ENCODE measurements at places on chromosomes 5 and 9.

GRCh38 chr9:35861161-35861897, 8.9 kb downstream of the OR13J1 start:
- DNase-seq: no peak

DNA sequence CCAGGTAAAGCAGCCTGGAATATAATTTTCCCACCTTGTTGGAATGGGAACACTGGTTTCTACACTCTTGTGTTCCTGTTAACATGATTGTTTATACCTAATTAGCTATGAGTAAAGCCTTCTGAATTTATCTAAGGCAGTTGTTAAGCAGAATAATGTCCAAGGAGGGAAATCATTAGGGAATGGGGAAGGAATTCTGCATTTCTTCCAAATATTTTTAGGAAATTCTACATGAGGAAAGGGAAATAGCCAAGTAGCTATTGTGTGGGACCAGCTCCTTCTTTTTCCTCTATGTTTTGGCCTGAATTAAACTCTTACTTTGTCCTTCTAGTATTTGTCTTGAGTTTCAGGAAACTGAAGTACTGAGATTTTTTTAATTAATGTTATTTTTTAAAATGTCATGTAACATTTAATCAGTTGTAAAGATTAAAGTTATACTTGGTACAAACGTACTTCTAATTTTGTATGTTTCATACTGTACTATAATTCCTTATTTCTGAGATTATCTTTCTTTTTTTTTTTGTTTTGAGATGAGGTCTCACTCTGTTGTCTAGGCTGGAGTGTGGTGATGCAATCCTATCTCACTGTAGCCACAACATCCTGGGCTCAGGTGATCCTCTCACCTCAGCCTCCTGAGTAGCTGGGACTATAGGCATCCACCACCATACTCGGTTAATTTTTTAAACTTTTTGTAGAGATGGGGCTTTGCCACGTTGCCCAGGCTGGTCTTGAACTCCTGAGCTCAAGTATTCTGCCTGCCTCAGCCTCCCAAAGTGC, 28.5 kb downstream of the ANKDD1B start:
- DNase-seq: no peak

DNA sequence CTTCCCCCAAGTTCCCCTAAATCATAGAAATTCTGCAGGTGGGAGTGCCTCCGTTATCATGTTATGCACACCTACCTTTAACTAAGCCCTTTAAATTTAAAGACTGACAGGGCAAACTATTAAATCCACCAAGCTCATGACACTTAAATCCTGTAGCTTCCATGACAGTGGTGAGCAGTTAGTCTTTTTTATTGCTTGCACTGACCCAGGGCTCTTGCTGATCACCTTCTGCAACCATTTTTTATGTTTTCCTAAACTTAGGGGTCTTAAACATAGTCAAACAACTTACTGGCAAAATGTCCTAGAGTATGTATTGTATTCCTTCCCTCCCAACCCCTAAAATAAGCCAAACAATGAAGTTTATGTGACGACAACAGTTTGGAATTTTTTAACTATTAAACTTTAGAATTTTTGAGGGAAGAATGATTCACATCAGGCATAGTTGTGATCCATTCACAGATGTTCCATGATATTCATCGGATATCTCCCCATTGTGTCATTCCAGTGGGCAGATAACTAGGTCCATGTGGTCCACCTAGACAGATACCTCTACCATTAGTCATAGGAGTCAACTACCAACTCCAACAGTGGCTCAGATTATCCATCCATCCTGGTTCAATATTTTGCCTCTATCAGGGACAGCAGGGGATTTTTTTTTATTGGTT, 283.1 kb downstream of the ADAMTS6 start:
- no peak for DNase-seq

DNA sequence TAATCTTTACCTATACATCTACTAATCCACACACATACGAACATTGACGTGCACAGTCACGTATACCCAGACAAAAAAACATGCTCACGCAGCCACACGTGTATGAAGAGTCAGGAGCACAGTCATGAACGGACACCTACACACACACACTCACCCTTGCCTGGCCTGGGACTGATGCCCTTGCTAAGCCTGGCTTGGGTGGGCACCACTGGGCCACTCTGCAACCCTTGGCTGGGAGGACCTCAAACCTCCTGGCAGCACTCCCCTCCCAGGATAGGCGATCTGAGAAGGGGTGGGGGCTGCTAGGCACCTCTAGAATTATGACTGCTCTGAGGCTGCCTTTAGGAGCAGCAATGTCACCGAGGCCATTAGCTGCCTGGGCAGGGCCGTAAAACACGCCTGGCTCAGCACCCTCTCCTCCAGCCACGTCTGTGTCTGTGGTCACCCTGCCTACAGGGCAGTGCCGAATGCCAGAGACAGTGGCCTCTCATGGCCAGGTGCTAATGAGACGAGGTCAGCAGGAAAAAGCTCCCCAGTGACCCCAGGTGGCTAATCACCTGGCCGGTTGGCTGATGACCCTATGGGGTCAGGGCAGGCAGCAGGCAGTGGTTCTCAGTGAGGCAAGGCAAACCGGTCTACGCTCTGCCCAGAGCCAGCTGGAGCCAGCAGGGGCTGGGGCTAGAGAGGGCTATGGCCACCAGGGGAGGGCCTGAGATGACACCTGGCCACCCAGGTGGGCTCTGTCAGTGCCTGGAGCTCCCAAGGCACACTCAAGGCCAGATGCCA, 33.7 kb upstream of the MVB12B start:
- DNase-seq: no peak

DNA sequence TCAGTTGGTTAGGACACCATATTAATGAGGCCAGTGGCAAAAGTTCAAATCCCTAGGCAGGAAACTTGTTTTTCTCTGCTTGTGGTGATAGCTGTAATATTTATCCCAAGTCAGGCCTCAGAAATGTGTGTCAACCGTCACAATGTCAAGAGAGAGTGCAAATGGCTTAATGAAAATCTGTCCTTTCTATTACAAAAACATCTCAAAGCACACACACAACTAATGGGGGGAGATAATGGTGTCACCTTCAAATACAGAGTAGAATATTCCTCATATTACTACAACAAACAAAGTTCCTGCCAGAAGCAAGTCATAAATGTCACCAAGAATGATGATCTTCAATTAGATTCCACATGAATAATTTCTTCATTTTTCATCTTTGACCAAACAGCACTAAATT, 127.2 kb upstream of the MARCHF11 start:
- DNase-seq: no peak

DNA sequence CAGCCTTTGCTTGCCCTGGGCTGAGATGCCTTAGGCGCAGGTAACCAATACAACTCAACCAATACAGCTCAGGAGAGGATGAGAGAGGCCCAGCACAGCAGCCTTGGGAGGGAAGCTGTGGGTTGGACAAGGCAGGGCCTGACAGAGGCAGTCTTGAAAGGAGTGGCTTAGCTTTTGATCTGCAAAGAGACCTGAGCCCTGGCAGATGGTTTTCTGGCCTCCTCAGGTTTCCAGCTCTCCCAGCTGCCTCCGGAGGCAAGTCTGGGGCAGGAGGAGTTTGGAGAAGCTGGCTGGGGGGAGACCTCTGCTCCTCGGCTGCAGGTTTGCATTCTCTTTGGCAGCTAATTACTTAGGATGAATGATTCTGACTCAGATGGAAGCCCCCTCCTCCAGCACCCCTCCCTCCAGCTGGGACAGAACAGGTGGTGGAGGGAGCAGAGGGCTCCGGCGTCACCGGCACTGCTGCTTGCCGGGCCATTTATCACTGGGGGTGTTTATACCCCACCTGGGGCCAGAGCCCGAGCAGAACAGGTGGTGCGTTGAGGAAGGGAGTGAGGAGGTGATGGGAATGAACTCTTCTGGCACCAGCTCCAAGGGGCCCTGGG, 50.8 kb downstream of the TSPAN17 start:
- DNase-seq: no peak

DNA sequence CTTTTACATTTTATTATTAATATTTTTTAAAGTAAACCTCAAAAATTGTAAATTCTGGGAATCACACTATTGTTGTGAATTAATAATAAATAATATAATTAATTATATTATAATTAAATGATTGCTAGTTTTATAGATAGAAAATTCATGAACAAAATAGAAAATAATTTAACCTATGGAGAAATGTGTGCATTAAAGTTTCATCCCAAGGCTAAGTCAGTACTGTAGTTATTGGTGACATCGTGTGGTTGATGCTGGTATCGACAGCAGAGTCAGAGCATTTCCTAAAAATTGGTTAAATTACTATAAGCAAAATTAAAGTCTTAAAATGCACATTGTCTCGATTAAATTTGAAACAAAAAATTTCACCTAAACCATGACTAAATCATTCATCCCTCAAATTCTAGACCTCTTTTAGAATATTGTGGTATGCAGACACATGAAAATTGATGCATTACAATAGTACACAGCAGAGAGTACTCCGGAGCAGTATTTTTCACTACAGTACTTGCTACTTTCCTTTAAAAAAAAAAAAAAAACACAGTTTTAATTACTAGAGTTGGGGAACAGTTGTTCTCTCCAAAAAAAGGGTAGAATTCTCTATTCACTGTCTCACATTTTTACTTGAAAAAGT, 73.9 kb downstream of the RORB start:
- DNase-seq: no peak

- DNase-seq: no peak
These were observed 28.5 kb upstream of the CHD1 start for GRCh38 chr5:98957307-98957706.

GRCh38 chr5:165003283-165003682, 1497.9 kb downstream of the MAT2B start:
- DNase-seq: no peak

DNA sequence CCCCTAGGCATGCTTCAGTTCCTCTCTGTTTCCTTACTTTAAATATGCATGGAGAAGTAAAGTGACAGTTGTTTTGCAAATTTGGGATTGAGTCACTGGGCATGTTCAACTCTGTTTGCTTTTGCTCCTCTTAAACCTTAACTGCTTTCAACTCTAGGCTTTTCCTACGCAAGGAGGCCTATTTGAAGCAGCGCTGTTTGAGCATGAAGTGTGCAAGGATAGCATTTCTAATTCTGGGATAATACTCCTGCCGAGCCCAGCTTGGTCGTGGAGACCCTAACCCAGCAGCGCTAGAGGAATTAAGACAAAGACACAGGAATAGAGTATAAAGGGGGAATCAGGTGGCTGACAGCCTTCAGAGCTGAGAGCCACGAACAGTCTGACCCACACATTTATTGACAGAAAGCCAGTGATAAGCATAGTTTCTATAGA, 803.4 kb upstream of the CDH10 start:
- DNase-seq: no peak

DNA sequence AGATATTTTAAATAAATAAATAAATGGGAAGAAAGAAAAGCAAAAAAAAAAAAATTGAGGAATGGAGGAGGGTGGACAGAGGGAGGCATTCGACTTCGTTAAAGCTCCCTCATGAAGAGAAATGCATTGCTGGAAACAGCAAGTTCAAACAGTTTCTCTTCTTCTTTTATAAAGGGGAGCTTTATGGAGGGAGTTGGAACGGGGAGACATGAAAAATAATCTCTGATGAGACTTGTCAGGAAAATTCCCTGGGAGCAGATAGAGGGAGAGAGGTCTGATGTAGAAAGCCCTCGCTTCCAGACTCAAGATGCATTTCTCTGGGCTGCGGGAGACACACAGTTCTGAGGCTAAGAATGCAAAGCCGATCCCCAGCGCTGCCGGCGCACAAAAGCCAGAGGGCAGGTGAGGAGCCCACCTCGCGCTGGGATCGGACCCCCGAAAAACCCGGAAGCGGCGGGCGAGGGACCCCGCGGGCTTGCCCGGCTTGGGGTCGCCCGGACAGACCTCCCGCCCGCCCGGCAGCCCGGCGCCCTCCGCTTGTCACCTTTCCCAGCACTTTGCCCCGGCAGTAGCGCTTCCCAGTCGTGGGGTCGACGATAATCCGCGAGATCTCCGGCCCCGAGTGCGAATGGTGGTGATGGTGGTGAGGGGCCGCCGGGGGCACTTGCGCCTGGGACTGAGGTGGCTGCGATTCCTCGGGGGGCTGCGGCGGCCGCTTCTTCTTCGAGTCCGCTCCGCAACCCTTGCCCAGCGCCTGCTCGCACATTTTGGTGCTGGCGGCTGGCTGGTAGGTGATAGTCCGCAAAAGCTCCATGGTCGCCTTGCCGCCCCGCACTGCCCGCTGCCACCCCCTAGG, 512 bp downstream of the PLK2 start:
- DNase-seq: peak; percentile 7

- no peak for DNase-seq
These were observed 22.2 kb upstream of the RNU6ATAC start for GRCh38 chr9:134186471-134187109.

- no peak for DNase-seq
These were observed 89.7 kb upstream of the EQTN start for GRCh38 chr9:27386571-27387091.

GRCh38 chr5:61048534-61048933, 103.5 kb downstream of the NDUFAF2 start:
- DNase-seq: no peak

GRCh38 chr9:36873247-36873875, 160.7 kb downstream of the PAX5 start:
- peak; percentile 15 for DNase-seq

DNA sequence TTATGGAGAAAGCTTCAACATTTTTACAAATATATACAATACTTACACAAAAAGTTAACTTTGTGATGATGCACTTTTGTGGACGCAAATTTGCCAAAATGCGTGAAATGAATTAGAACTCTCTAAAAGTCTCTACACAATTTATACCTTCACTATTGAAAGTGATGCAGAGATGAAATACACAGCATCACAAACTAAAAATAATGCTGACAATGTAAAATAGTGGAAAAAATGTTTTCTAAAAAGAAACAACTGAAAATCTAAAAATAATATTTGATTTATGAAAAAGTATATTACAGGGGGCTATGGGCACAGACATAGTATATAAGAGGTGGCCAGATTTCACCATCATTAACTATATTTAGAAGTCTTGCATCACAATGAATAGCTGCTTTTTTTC, 188.8 kb downstream of the ADCY2 start:
- no peak for DNase-seq

GRCh38 chr5:106392766-106393165, 1278.0 kb downstream of the EFNA5 start:
- DNase-seq: no peak

DNA sequence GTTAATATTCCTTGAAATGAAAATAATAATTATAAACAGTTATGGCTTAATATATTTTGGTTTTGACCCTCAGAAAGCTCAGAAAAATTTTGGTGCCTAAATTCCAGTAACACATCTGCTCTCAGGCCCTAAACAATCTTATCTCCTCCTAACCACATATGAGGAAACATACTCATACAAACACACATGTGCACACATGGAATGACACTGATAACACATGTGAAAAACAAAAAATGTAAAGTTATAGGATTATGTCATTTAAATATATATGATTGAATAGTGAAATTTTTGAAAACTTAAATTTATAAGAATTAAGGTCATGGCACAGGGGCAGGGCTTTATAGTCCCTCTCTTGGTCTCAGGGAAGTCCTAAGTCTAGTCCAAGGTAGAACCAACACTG, 127.2 kb upstream of the TRPC7 start:
- no peak for DNase-seq

Measured in stimulated activated CD8-positive, alpha-beta memory T cell treated with anti-CD3 and anti-CD28 coated beads, Interleukin-15, amount 100 ng/mL, for 4 hours (primary cell).